ENCODE measurements at places on chromosomes 11 and 22.

DNA sequence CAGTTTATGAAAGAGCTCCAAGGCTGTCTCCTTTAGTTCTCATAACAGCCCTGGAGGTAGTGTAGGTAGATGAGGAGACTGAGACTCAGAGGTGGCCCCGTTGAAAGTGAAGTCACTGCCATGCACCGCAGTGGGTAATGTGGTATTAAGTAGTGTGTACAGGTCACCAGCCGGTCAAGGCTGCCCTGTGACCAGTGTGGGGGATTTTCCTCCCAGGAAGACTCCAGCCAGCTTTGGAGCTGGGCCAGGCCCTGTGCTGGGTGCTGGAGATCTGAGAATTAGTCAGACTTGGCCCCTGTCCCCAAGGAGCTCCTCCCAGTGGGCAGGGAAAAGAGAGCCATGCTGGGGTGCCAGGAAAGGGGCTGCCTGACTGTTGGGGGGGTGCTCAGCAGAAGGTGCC lies 5.3 kb downstream of the OMP start:
- DNase-seq = no peak

DNA sequence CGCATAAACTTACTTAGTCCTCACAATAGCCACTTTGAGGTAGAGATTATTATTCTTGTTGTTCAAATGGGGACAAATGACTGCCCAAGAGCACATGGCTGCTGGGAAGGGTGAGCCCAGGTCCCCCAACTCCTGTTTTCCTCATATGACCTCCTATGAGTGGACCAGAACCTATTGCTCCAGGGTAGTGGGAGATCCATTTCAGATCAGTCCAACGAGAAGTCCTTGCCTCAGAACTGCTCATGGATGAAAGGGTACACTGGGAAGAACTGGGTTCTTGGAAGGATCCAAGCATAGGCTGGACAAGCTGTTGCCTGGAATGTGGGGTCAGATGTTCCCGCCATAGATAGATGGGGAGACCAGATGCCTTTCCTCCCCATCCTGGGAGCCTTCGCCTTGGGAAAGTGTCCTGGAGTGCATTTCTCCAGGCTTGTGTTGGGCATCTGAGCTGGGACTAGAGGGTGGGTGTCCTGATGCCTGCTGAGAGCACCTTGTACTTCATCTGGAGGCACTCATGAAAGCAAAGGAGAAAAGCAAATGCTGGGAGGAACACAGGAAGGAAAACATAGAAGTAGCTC lies 146.3 kb upstream of the B3GAT1 start:
- DNase-seq = no peak

DNA sequence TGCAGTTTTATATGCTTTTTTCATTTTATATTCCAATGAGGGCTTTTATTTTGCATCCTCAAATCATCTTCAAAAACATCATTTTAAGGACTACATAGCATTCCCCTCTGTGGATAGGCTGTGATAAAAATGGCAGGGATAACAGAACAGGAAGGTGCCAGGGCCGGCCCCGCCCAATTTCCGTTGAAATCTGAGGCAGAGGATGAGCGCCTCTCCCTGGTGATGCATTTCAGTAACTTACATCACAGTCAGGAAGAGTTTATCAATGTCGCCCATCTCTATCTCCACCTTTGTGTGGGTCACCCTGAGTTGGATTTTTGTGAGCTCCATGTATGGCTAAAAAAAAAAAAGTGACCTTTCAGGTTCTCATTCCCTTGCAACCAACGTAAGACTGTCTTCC lies 201.6 kb downstream of the DSCAML1 start:
- no peak for DNase-seq

GRCh38 chr11:78351979-78352841 lies 65.4 kb downstream of the GAB2 start:
- DNase-seq = no peak

- DNase-seq = no peak
Observed at GRCh38 chr11:68433541-68433940, 27.0 kb upstream of the PPP6R3 start.

DNA sequence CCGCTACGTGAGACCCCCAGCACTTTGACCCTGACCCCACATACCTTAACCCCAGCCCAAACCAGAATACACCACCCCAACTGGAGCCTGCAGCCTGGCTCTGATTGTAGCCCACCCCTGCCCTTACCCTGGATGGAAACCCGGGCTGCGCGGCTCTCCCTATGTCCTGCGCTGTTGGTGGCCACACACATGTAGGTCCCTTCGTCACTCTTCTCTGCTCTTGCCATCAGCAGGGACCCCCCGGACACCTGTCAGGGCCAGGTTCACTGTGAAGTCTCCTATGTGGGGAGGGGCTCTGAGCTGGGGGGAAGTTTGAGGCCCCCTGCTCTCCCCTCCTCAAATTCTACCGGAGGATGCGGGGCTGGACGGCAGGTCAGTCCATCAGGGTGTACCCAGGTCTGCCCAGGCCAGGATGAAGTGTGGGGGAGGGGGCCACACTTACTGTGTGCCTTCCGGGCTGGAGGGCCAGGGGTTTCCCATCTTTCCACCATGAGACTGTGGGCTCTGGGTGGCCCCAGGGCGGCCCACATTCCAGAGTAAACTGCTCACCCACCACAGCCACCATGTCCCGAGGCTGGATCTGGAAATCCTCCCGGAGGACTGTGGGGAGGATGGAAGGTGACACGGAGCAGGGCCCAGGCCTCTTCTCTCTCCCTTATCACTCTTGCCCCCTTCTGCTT lies 1.5 kb downstream of the ROBO4 start:
- DNase-seq = no peak

DNA sequence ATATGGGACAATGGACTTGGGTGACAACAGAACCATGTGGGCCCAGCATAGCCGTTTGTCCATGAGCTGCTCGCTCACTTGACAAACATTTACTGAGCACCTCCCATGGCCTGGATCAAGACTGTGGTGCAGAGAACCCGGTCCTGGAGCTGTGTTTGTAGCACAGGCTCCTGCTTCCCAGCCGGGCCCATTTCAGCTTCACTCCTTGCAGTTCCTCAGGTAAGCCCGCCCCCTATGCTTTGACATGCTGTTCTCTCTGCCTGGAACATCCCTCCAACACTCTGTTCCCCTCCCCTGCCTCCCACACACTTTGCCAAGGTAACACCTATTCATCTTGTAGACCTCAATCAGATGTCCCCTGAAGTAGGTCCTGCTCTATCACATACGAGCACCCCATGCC lies 19.3 kb upstream of the IGSF22 start:
- no peak for DNase-seq

DNA sequence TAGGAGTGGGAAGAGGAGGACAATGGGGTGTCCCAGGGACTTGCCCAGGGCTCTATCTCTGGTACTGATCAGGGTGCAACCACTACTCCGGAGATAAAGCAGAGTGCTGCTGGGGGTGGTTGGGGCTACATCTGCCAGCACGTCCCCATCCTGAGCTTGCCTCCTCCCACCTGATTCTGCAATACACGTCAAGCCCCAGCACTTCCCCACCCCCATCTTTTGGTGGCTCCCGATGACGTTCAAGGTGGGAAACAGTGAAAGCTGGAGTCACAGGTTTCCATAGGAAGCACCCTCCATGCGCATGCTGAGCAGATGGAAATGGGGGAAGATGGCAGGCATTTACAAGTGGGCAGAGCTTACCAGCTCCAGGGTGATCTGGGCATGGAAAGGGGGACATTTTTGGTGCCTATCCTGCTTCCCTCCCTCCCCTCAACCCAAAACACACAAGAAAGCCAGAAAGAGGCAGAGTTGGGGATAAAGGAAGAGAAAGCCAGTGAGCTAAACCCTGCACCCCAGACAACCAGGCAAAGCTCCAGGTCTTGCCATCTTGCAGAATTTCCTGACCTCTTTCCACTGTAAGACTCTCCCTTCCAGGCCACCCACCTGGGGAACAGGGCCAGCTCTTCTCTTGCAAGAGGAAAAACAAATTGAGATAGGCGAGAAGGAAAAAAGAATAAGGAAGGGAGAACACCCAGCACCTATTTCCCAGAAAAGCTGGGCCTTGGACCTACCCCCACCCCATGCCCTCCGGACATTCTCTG lies 15.8 kb downstream of the SYT7 start:
- DNase-seq = no peak

GRCh38 chr11:35511666-35512065 lies 13.8 kb downstream of the PAMR1 start:
- DNase-seq = no peak

Measured in activated CD4-positive, CD25-positive, alpha-beta regulatory T cell treated with anti-CD3 and anti-CD28 coated beads, Interleukin-2, amount 50 U/mL, for 72 hours (primary cell).